Islet precursor cell (in vitro differentiated cells): ENCODE measurements at places on chromosomes 2 and 18.
A peak's percentile ranks its signal among the peaks of the same experiment; 100 is the strongest.

- no peak for DNase-seq
Observed at GRCh38 chr2:8402222-8402621, 279.6 kb upstream of the ID2 start.

DNA sequence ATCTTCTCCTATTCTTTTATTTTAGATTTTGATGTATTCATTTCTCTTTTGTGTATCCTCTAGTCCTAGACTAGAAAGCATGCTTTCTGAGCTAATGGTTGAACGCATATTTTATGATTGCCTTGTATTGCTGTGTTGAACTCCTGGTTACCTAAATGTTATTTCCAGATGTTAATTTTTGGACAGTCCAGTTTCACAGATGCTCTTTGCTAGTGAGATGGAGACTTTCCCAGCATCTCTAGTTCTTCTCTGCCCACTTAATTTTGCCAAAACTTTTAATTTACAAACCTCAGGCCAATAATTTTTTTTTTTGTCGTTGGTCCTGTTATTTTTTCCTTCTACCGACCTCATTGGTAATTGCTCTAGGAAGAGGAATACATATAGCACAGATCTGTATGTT lies 153.2 kb downstream of the HAUS1 start:
- DNase-seq: no peak

DNA sequence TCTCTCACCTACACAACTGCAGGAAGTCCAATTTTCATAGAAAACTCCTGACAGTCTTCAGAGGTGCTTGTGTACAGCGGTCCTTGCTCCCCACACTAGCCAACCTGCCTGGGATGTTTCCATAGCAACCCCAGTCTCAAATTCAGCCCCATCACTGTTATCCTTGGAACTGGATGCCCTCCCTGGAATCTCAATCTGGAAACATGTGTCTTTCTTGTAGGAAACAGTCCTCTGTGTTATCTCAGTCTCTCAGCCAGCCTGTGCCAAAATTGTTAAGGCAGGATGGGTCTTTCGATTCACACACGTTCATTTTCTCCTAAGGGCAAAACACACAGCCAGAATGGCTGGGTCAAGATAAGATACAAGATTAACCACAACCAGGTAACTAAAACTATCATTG lies 295.5 kb upstream of the RND3 start:
- DNase-seq: no peak

GRCh38 chr2:75326645-75327044 lies 127.3 kb upstream of the TACR1 start:
- DNase-seq: no peak

GRCh38 chr2:132415915-132416722 lies 486 bp upstream of the GPR39 start:
- peak; percentile 99 for DNase-seq

DNA sequence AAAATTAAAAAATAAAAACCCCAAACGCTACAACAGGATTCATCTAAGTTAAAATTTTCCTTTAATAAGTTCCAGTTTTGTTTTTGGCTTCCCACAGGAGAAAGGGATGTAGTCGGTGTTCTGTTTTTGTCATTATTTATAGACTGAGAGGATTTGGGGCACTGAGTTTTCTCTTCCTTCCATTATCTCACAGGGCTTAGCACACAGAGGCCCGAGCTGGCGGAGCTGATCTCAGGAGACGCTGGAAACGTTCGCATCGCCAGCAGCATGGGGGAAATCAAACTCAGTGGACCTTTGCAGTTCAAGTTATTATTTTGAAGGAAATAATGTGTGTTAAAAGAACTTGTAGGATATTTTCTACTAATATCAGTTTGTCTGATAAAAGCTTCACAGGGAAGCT lies 669.7 kb upstream of the SALL3 start:
- no peak for DNase-seq

- DNase-seq: no peak
Observed at GRCh38 chr2:237701859-237702390, 74.5 kb downstream of the LRRFIP1 start.

DNA sequence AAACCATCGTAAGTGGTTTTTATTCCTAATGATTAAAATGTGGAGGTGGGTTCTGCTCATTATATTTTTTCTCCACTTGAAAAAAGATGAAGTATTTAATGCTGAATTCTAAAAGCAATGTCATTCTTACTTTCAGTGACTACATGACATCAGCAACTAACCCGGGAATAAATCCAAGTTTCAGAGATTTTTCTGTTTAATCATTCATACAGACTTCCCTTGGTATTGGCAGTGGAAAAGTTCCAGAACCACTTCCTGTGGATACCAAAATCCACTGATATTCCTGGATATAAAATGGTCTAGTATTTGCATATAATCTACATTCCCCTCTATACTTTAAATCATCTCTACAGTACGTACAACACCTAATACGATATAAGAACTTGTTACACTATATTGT lies 128.6 kb downstream of the ZNF532 start:
- DNase-seq: no peak

DNA sequence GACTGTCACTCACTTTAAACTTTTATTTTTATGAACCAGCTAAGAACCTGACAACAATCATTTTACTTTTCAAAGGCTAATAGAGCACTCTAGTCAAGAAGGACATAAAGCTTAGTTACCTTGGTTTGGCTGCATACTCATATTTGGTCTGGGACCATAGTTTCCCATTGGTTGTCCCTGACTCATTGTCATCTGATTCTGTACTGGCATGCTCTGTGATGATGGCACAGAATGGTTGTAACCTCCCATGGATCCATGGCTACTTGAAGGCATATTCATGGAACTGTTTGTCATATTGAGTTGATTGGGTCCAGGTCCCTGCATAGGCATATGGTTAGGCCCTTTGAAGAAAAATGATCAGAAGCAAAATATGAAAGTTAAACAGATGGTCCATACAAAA lies 37.9 kb downstream of the SS18 start:
- DNase-seq: no peak

- DNase-seq: no peak
Observed at GRCh38 chr18:71939483-71939882, 604.7 kb downstream of the CBLN2 start.

- DNase-seq: peak; percentile 87
Observed at GRCh38 chr2:141570474-141571131, 560.2 kb downstream of the LRP1B start.

DNA sequence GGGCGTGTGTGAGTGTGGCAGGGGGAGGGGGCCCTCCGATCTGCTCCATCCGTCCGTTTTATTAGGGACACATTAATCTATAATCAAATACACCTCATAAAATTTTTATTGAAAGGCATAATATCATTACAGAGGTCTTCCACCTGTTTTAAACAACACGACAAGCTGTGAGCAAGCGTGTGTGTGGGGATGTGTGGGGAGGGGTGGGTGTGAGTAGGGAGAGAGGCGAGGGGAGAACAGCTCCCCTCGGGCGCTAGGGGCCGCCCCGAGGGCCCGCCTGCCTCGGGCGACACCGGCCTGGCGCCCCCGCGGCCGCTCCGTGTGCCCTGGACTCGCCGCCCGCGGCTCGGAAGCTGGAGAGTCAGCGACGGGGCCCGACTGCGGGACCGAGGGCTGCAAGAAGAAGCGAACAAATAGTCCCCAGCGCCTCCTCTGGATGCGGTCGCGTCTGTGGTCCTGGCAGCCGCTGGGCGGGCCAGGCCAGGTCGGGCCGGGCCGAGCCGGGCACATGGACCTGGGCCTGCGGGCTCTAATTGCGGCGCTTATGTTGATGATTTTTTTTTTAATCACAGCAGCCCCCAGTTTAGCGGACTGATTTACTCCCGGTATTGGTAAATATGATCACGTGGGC lies 352 bp upstream of the HOXD9 start:
- DNase-seq: no peak

GRCh38 chr18:14914771-14915170 lies 166.8 kb downstream of the ANKRD30B start:
- DNase-seq: no peak

- no peak for DNase-seq
Observed at GRCh38 chr2:159307942-159308341, 21.4 kb upstream of the WDSUB1 start.

DNA sequence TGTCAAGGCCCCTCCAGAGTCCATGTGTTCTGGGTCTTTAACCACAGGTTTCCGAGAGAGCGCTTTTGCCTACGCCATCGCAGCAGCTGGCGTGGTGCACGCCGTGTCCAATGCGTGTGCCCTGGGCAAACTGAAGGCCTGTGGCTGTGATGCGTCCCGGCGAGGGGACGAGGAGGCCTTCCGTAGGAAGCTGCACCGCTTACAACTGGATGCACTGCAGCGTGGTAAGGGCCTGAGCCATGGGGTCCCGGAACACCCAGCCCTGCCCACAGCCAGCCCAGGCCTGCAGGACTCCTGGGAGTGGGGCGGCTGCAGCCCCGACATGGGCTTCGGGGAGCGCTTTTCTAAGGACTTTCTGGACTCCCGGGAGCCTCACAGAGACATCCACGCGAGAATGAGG lies 9.3 kb downstream of the WNT10A start:
- DNase-seq: peak; percentile 32

DNA sequence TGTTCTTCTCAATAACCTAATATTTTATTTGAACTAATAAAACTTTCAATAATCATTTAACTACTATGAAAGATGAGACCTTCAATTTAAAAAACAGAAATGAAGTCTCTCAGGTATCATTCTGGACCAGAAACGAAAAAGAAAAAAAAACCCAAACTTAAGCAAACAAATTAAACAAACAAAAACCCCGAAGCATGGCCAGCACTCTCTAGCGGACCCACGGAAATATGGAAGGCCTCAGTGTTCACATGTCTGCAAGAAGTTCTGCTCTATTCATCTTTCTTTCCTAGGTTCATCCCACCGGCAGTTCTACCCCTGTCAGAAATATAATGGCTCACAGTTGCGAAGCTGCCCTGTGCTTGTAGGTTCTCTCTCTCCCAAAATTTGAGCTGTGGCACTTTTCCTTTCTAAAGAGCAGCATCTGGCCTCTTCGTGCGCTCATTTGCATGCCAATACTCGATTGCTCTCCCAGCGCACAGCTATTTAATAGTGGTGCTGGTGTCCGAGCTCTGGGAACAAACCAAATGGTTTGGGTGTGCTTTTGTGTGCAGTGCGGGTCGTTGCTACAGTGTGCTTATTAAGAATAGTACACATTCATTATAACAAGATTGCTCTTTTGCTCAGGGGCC lies 129.0 kb upstream of the ZEB2 start:
- no peak for DNase-seq

DNA sequence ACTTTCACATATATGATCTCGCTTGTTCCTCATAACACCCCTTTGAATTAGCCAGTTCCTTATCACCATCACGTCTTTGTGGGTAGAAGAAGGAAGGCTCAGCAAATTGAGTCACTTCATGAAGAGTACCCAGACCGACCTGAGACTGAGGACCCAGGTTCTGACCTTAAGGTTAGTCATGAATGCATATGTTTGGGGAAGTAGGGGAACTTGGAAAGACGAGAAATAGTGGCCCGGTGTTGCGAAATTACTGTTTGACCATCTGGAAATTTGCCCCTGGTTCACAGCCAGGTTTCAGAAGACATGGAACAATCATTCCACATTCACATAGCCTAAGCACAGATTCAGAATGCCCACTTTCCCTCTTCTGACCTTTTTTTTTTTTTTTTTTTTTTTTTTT lies 59.8 kb downstream of the MEIS1 start:
- no peak for DNase-seq

DNA sequence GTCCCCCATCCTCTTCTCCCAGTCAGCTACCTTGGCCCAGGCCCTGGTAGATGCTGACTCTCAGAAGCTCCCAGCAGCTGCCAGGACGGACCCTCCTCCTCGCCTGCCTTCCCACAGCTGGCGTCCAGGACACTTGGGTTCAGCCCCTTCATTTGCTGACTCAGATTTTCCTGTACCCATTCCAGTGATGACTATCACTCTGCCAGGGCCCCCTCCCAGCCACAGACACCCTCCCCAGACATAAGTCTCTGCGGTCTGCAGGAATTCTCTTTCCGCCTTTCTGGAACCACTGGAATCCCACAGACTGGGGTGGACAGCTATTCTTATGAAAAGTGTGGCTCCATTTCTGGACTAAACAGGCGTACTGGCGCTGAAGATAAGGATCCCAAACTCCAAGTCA lies 260.3 kb upstream of the EPAS1 start:
- DNase-seq: no peak

DNA sequence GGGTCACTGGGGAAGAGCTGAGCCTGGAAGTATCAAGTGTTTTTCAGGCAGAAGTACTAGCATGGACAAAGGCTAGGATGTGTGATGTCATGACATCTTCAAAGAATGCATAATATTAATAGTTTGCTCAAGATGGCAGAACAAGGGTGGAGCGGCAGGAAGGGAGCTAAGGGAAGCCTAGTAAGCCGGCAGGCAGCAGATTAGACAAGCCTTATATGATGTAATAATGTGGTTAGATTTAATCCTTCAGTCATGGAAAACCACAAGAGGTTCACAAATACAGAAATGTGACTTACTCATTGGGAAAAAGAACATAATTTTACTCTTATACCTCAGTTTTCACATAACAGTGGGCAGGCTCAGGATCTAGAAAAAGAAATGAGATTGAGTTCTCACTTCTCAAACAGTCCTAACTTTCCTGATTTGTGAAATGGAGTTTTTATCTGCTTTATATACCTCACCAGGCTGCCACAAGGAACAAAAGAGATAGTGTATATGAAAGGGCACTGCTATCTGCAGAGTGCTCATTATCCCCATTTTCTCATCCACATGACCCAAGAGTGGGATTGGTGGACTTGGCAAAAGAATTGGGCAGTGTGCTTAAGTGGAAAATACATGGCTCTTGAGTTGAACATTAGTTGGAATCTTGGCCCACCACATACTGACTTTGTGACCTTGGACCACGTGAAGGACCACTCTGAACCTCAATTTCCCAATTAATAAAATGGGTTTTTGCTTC lies 89.1 kb upstream of the LHCGR start:
- no peak for DNase-seq

DNA sequence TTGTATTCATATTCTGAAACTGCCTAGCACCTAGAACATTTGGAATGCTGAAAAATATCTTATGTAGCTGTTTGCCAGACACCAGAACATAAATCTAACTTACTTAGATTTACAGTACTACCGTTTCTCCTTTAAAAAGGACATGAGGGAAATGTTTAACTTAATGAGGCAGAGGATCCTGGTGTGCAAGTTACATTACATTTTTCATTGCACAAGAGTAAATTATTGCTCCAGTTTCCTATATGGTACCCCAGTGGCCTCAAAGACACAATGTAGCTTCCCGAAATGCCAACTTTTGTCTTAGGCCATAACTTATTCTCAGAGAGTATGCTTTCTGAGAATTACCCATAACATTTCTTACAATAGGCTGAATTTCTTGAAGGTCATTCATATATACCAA lies 105.5 kb upstream of the DTNA start:
- DNase-seq: no peak
